ENCODE measurements at places on chromosomes 12 and 14.

DNA sequence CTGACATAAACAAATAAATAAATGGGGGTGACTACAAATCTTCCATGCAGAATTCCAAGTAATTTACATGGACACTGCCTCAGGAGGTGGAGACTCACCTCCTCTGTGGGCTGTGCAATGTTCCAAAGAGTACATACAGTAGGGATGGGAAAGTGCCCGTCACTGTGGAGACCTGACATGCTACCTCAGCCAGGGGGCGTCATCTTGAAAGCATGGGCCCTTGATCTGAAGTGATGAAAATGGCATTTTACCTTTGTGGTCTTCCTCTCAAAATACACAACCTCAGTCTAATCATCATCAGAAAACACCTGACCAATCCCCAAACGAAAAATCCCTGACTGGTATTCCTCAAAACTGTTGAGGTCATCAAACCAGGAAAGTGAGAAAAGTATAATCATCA lies 48.4 kb downstream of the ANAPC7 start:
- no peak for DNase-seq

DNA sequence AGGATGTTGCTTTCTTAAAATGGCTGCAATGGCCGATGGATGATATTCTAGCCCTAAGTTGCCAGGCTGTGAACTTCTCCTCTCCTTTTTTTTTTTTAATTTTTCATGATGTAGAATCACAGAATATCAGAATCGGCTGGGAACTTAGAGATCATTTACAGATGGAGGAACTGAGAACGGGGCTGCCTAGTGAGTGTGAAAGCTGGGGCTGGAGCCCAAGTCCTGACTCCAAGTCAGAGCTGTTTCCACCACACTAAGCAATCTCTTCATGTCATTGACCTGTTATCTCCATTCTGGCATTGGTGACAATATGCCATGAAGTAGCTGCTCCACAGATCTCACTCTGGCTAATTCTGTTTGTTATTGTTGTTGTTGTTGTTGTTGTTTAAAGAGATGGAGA lies 121.7 kb downstream of the SLC38A1 start:
- DNase-seq = no peak

- no peak for DNase-seq
Measured at GRCh38 chr12:69425417-69425816, 44.8 kb upstream of the FRS2 start.

DNA sequence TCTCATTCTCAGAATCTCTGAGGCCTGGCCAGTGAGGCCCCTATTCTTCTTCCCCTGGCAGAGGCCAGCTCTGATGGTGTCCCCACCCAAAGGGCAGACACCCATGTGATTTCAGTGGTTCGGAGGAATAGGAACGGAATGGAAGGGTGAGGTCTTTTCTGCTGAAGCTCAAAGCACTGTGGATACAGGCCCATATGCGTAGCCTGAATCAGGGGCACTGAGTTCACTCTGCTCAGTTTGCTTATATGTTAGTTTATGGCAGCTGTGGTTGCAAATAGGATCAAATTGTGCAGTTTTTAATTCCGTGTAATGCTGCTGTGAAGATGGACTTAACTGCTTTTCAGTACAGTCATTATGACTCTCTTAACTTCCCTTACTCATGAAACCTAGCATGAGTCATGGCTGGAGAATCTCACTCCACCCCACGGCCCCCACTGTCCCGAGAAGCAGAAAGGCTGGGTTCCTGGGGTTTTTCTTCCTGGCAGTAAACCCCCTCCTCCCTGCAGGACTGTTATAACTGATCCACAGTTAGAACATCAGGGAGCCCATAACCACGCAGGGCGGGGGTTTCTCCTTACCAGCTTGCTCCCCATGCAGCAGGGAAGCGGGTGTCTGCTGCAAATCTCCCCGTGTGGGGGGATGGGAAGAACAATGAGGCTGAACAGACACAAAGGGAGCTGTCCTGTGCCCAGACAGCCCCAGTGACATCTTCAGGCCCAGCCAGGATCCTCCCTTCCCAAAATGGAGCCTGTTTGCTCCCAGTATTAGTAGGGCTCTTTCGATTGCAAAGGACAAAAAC lies 122.7 kb downstream of the SLC38A6 start:
- DNase-seq = no peak

GRCh38 chr14:92459030-92459949 lies 54.3 kb upstream of the RIN3 start:
- DNase-seq = no peak

- DNase-seq = no peak
Measured at GRCh38 chr14:98974113-98974512, 297.9 kb downstream of the BCL11B start.

GRCh38 chr14:39469094-39469710 lies 37.0 kb upstream of the FBXO33 start:
- DNase-seq = no peak
